ENCODE measurements at places on chromosomes 1 and 21.

DNA sequence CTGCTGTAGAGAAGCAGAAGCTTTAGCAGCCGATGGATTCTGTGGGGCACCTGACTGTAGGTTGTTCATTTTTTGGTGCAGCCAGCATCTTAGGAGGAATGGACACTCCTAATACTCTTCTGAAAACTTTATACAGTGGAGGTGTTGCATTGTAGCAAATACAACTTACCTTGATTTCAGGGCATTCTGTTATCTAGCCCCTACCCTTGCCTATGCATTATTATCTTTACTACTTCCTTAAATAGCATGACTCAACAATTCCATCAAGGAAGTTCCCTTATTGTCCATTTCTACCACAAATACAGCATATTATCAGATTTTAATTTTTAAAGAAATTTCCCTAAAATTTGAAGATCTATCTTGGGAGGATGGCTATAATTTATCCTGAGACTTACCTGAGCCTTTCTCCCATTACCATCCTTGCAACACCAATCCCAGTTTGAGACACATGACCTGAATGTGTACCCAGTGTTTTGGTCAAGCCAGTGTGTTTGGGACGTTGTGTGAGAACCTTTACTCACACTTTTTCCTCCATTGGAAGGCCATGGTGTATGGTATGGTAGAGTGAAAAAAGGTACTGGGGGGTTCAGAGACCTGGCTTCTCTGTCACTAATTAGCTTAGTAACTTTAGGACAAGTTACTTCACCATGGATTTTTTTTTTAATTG, 9.2 kb downstream of the POU2F1 start:
- no peak for DNase-seq

DNA sequence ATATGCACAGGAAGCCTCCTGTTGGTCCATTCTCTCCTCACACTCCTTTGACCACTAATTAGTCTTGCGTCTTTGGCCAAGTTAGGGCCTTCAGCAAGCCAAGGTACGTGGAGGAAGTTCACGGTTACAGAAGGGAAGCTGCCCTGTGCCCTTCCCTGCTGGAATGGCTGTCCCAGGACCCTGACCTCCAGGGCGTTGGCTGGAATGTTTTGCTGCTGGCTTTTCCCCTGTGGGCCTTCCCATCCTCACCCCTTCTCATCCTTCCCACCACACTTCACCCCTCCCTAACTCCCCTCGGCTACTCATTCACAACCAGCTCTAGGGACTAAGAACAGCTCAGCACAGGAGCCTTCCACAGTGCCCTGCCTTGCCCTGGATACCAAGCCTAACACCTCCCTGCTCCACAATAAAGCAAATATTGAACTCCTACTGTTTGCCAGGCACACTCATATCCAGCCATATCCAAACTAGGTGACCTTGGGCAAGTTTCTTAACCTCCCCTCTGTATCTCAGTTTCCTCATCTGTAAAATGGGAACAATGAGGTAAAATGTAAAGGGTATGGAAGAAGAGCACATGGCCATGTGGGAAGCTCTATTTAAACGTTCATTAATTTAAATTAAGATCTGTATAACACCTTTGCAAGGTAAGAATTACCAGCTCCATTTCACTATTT, 8.8 kb upstream of the CDCP2 start:
- DNase-seq, result no peak

DNA sequence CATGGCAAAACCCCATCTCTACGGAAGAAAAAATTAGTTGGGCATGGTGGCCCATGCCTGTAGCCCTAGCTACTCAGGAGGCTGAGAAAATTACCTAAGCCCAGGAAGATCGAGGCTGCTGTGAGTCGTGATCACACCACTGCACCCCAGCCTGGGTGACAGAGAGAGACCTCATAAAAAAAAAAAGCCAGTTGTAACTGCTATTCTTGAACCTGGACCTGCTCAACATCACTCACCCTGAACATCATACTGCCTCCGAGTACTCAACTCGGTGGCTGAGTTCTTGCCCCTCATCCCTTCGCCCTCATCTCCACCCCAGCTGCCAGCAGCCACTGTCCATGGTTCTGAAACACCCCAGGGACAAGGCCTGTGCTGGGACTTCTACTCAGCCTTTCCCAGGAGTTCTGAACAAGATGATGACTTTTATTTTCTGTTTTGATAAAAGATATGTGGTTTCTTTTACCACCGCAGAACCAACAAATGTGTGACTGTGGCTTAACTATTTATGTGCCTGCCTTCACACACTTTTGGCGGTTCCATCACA, 5.4 kb upstream of the DISP3 start:
- no peak for DNase-seq

GRCh38 chr1:209493559-209493958, 90.0 kb upstream of the CAMK1G start:
- no peak for DNase-seq

GRCh38 chr21:18253221-18253620, 8.6 kb downstream of the CHODL start:
- no peak for DNase-seq

DNA sequence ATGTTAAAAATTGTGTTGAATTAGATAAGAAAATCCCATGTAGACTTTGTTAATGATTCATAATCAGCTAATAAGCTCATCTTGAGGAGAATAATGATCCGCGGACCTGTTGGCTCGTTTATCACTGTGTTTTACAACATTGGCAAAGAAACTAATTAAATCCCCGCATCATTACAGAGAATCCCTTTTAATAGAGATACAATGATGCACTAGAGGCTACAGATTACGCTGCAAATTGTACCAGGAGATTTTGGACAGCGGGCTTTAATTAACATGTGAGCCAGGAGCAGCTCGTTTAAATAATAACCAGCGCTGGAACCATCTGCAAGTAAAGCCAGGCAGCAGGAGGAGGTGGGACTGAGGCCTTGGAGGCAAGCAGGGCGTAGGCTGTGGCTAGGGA, 280.3 kb upstream of the POU3F1 start:
- DNase-seq, result no peak

DNA sequence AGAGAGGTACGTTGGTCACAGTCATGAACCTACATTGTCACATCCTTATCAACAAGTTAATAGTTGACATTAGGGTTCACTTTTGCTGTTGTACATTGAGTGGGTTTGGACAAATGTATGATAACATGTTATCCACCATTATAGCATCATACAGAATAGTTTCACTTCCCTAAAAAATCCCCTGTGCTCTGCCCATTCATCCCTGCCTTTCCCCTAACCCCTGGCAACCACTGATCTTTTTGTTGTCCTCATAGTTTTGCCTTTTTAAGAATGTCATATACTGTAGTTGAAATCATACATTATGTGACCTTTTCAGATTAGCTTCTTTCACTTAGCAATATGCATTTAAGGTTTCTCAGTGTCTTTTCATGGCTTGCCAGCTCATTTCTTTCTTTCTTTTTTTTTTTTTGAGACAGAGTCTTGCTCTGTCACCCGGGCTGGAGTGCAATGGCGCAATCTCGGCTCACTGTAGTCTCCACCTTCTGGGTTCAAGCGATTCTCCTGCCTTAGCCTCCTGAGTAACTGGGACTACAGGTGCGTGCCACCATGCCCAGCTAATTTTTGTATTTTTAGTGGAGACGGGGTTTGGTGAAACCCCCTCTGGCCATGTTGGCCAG, 50.6 kb downstream of the UCK2 start:
- DNase-seq, result no peak

- no peak for DNase-seq
These were observed 16.3 kb downstream of the MYSM1 start for GRCh38 chr1:58683519-58683918.
